CD4-positive, CD25-positive, alpha-beta regulatory T cell (primary cell): ENCODE measurements at places on chromosomes 13 and 19.

DNA sequence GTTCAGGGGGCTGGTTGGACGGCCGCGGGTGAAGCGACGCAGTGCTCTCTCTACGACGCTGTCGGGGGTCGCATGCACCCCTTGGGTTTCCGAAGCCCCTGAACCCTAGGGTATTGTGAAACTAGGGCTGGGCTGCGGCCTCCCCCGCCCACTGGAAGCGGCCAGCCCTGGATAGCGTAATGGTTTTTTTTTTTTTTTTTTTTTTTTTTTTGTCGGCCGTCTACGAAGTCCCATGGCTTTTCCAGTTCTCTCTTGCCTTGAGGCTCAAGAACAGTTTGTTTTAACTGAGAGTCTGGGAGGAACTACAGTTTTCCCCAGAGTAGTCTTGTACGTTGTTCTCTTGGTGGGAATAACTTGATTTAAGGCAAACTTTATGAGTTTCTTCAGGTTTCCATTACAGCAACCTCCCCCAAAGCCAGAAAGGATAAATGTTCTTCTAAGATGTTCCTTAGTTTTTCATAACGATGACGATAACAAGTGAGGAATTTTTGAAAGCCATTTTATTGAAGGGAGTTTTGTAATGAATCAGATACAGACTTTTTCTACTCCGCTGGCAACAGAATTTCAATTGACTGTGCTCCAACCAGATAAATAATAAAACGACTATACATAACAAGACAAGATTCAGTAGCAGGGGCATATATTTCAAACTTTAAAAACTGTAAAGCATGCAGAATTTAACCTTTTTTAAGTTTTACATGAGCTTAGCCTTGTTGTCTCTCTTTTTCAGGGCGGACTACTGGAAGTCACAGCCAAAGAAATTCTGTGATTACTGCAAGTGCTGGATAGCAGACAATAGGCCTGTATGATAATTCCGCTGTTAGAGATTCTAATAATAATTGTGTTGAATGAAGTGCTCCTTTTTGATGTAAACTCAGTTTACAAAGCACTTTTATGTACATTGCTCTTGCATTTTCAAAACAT, 867 bp downstream of the WBP4 start:
- peaks cover 21% of the 10 kb centered on the region for H3K36me3 ChIP-seq
- H3K27me3 ChIP-seq, result no peaks in the 10 kb centered on the region
- no peak for DNase-seq
- H3K4me1 ChIP-seq, result peaks cover 22% of the 10 kb centered on the region
- peak overlapping the region; percentile 84 for H3K4me3 ChIP-seq

GRCh38 chr13:54859827-54860226, 1831.2 kb downstream of the OLFM4 start:
- H3K4me1 ChIP-seq, result no peaks in the 10 kb centered on the region
- no peaks in the 10 kb centered on the region for H3K27me3 ChIP-seq
- no peak overlapping the region for H3K27ac ChIP-seq
- no peak overlapping the region for H3K4me3 ChIP-seq
- no peaks in the 10 kb centered on the region for H3K36me3 ChIP-seq
- DNase-seq, result no peak

DNA sequence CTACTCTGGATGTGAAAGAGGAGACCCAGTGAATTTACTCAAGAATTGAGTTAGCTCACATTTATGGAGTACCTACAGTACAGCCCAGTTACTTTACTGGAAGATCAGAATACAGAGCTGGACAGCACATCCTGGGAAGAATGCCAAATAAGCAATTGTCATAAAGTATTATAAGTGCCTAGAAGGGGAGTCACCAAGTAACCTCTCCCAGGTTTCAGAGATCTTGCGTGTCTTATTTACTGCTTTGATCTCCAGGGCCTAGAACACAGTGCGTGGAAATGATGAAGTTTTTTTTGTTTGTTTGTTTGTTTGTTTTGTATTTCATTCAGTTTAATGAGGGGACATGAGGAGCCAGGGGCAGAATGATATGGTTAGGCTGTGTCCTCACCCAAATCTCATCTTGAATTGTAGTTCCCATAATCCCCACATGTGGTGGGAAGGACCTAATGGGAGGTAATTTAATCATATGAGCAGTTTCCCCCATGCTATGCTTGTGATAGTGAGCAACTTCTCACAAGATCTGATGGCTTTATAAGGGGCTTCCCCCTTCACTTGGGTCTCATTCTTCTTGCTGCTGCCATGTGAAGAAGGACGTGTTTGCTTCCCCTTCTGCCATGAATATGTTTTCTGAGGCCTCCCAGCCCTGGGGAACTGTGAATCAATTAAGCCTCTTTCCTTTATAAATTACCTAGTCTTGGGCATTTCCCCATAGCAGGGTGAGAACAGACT, 5.2 kb downstream of the GARRE1 start:
- H3K27ac ChIP-seq, result no peak overlapping the region
- H3K4me1 ChIP-seq, result peaks cover 17% of the 10 kb centered on the region
- H3K4me3 ChIP-seq, result no peak overlapping the region
- H3K36me3 ChIP-seq, result no peaks in the 10 kb centered on the region
- no peaks in the 10 kb centered on the region for H3K27me3 ChIP-seq

- H3K4me1 ChIP-seq, result no peaks in the 10 kb centered on the region
- no peak for DNase-seq
Measured at GRCh38 chr13:67017276-67017675, 212.9 kb downstream of the PCDH9 start.

DNA sequence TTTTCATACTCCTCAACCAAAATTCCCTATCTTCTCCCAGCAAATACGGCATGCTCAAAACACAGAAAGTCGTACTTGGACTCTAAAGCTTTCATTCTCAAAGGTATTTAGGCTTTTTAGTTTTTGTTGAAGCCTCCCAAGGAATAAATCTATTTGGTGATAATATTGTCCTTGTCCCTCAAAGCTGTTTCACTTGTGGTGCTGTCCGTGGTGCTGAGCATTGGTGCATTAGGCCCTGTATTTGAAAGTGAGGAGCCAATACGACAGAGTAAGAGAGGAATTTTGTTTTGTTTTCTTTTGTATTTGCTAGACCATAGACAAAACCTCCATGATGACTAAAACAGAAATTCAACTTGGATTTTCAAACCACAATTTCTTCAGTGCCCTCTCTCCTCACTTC, 3.2 kb upstream of the LGALS13 start:
- peaks cover 15% of the 10 kb centered on the region for H3K27me3 ChIP-seq
- H3K4me1 ChIP-seq, result no peaks in the 10 kb centered on the region
- peak; percentile 12 for DNase-seq
- no peak overlapping the region for H3K27ac ChIP-seq

DNA sequence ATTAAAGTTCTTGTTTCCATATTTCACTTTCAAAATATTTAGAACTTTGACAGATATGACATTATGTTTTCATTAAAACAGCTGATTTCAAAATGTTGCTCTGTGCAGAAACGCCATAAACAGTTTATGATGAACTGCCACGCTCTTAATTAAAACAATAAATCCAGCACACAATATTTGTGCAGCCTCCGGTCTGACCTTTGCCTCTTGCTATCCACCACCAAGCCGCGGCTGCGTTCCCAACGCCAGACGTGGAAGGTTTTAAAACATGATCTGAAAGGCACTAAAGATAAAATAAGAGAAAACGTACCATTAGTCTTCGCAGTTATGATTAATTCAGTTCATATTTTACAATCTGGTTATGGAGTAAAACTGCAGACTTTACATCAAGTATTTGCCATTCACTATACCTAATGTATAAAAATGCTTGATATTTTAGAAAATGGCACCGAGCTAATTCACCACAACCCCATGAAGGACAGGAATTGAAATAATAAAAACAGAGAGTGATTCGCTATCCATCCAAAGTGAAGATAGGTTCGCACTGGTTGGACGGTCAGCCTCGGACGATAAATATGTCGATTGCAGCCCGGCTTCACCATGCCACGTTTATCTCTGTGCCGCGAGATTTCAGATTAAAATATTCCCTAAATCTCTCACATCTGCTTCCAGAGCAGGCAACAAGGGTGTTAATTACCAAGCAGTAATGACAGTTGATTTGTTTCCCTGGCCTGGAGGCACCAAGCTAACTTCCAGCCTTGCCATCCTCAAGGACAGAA, 103.3 kb upstream of the ZNF507 start:
- H3K4me1 ChIP-seq, result no peaks in the 10 kb centered on the region
- H3K27me3 ChIP-seq, result no peaks in the 10 kb centered on the region
- H3K36me3 ChIP-seq, result no peaks in the 10 kb centered on the region
- no peak overlapping the region for H3K27ac ChIP-seq
- DNase-seq, result no peak
